ENCODE measurements at places on chromosomes 1 and 21.

DNA sequence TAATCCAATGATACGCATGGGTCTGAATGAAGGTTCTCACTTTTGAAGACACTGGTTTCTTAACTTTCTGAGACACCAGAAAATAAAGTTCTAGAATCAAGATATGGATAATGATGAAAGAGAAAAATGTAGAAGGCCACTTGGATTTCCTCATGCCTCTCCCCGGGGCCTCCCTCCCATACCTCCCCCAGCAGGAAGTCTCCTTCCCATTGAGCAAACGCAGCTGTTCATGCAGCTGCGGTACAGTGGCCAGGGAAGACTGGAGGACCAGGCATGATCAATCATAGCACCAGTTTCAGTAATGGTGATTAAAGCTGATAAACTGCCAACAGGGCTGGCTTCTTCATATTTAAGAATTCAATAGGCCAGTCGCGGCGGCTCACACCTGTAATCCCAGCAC is 10.9 kb upstream of the UBR4 start:
- DNase-seq, result no peak

DNA sequence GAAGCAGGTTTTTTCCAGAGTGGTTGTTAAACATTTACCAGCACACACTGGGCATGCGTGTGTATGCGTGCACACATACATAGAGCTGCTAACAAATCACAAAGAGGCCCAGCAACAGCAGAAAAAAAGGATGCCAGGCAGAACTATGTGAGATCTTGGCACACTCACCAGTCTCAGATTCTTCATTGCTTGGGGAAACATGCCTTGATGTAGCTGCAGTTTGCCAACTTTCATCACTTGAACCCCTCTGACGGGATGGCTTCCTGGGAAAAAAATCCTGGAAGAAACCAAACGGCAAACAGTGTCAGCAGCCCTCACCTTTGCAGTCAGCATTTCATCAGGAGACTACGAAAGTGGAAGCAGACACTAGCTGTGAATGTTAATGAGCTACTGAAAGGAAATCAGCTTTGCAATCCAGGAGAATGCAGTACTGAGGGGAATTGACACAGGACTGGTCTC is 609.1 kb downstream of the KIF26B start:
- DNase-seq, result no peak

DNA sequence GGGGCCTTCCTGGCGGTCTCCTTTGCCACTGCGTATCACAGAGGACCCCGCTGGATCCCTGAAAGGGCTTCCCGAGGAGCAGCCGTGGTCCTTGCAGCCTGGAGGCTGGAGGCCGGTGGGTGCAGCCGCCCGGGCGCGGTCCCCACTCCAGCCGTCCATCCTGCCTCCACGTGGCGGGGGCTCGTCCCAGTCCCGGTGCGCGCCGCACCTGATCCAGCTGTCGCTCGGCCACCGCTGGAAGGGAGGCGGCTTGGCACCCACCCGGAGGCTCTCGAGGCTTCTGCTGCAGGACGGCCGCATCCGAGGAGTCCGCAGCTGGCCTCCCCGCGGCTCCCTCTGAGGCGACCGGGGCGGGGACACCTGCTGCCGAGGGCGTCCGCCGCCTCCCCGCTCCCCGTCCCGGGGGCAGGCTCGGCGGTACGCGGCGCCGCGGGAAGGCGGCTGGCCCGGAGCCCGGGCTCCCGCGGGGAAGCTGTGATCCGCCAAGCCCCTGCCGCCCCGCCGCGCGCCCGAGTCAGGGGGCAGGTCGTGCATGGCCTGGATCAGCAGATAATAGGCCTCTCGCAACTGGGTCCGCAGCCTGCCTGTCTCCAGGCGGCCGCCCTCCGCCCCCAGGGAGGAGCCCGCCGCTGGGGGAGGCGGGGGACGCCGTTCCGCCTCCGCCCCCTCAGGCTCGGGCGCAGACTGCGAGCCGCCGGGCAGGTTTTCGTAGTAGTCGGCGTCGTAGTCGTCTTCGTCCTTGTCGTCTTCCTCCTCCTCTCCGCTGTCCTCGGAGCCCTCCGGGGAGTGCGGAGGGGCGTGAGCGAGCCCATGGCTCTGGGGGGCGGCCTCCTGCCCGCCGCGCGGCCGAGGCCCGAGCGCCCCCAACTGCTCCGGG is at the start of gene SYDE2:
Gene SYDE2, minus strand, starts transcription at position 554 of the 877 bp plus-strand sequence. Its CDS starts 20 bp downstream, at position 534.
- peak; percentile 59 for DNase-seq

- no peak for DNase-seq
These were observed 942 bp upstream of the RSBN1 start for GRCh38 chr1:113813218-113813617.

GRCh38 chr1:91609551-91609950 is 108.9 kb downstream of the CDC7 start:
- DNase-seq, result no peak

- DNase-seq, result no peak
These were observed 31.0 kb upstream of the SOX13 start for GRCh38 chr1:204041803-204042505.

GRCh38 chr21:44784810-44785209 is 16.8 kb downstream of the UBE2G2 start:
- no peak for DNase-seq

- no peak for DNase-seq
These were observed 12.0 kb downstream of the SPATC1L start for GRCh38 chr21:46171996-46172862.

DNA sequence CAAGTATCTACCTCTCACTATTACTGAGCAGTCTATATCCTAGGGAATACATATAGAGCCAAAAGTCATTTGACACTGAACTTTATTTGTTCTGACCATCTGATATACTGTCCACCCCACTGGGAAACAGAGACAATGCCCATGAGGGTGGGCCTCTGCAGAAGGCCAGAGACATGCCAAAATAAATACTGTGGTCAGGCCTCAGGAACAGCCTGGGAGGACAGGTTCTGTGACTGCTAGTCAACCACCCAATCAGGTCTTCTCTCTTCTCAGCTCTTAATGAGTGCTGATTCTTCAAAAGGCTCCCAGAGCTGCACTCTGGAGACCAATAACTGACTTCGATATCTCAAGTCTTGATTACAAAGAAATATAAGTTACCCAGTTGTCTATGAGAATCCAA is 5.5 kb upstream of the ANKRD35 start:
- DNase-seq, result no peak

DNA sequence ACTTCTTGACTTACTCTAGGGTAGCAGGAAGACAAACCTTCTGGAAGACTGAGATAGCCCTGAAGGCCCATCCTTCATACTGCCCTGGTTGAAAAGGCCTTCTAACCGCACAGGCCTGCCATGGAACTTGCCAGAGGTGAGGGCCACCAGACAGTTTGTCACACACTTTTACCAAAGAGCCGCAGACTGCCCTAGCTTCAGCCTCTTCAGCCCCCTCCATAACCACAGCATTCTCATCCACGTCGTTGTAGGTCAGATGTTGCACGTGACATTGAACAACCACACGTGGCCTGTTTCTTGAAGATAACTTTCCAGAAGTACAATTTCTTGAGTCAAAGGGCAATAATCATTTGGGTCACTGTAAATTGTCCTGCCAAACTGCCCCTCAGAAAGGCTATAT is 18.9 kb downstream of the ZNF362 start:
- DNase-seq, result no peak

DNA sequence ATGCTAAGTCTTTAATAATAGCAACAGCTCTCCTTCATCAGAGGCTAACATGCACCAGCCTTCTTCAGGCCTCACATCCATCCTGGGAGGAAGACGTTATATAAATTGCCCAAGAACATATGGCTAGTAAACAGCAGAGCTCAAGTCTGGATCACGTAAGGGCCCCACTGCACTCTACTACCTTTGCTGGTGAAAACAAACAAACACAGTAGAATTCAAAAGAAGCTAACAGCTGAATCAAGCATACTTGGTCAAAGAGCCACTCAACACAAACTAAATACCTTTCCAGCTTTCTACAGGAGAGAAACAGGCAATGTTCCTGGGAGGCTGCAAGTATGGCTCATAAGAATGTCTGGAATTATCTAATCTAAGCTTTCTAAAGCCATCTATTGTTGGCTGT is 66.0 kb downstream of the WLS start:
- DNase-seq, result no peak

DNA sequence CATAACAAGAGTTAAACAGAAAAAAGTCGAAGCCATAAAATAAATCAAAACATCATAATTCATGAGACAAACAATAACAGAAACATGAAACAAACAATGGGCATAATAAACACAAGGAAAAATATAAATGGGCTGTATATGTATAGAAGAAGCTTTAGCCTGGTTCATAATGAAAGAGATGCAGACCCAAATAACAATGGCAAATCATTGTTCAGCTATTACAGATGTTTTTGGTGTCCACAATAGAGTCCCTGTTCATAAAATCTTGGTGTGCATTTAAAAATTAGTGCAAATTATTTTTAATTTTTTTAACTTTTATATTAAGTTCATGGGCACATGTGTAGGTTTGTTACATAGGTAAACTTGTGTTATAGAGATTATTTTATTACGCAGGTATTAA is 1185.9 kb upstream of the B3GALT2 start:
- DNase-seq, result no peak
